ENCODE measurements at places on chromosomes 13 and 19. TPM values are rescaled to one million over a fixed set of nuclear protein-coding genes. Genes with fewer than 3 reads are reported as not detected.

The LRRC25 gene
- not detected for total RNA-seq

The LIPE gene
- total RNA-seq = 9.9 TPM

The FXYD3 gene
- not detected for total RNA-seq

The ELSPBP1 gene
- not detected for total RNA-seq

The UHRF1 gene
- total RNA-seq = 98.0 TPM

The ZNF507 gene
- 5.4 TPM for total RNA-seq

The TEX26 gene
- 0.30 TPM for total RNA-seq

The TYROBP gene
- not detected for total RNA-seq

The FOXA3 gene
- total RNA-seq = under 0.01 TPM

The RYR1 gene
- not detected for total RNA-seq

The KIR2DL4 gene
- total RNA-seq = not detected

The GZMM gene
- total RNA-seq = 0.30 TPM

The ZSCAN1 gene
- not detected for total RNA-seq

The HSPBP1 gene
- total RNA-seq = 58.7 TPM

The KLK15 gene
- not detected for total RNA-seq

The ZNF587B gene
- total RNA-seq = 9.6 TPM

The CGB2 gene
- total RNA-seq = 0.34 TPM

The ZNF729 gene
- total RNA-seq = not detected

The LMTK3 gene
- under 0.01 TPM for total RNA-seq

The ZNF491 gene
- total RNA-seq = 1.0 TPM

The ZNF829 gene
- 1.7 TPM for total RNA-seq

The FFAR2 gene
- not detected for total RNA-seq

The ZNF177 gene
- 5.4 TPM for total RNA-seq

The NAA16 gene
- total RNA-seq = 4.0 TPM

The ANGPTL4 gene
- 0.59 TPM for total RNA-seq

The RNF113B gene
- not detected for total RNA-seq

The KCNC3 gene
- not detected for total RNA-seq

The TMEM59L gene
- total RNA-seq = not detected

The CACNA1A gene
- 0.15 TPM for total RNA-seq

The FUT1 gene
- total RNA-seq = 0.17 TPM

The PSG3 gene
- total RNA-seq = not detected

The WDR87 gene
- not detected for total RNA-seq

The HAUS8 gene
- 11.9 TPM for total RNA-seq

The MBD3L2 gene
- not detected for total RNA-seq

The TEX30 gene
- 23.4 TPM for total RNA-seq

The FBXO27 gene
- total RNA-seq = 2.7 TPM

The POU2F2 gene
- total RNA-seq = 0.17 TPM

The OR7D2 gene
- total RNA-seq = not detected

The CDC42EP5 gene
- total RNA-seq = 30.4 TPM

The ATXN8OS gene
- total RNA-seq = not detected

The RNF17 gene
- 0.50 TPM for total RNA-seq

The TSSK6 gene
- 0.84 TPM for total RNA-seq

The B3GNT8 gene
- total RNA-seq = 3.5 TPM

The LIM2 gene
- not detected for total RNA-seq

The ZNF486 gene
- 5.4 TPM for total RNA-seq

The IFI30 gene
- under 0.01 TPM for total RNA-seq

The ADGRE3 gene
- total RNA-seq = not detected

The SAMD1 gene
- 33.9 TPM for total RNA-seq

The GAPDHS gene
- not detected for total RNA-seq

The TINCR gene
- not detected for total RNA-seq

The PCDH9 gene
- total RNA-seq = 4.6 TPM

The SLC7A9 gene
- not detected for total RNA-seq

The LRRC63 gene
- 0.15 TPM for total RNA-seq

The ERFL gene
- total RNA-seq = under 0.01 TPM

The KLK4 gene
- not detected for total RNA-seq

The TEX101 gene
- total RNA-seq = not detected

The COL4A2 gene
- 125 TPM for total RNA-seq

The RUBCNL gene
- 0.30 TPM for total RNA-seq

All from bronchus fibroblast of lung (primary cell).